ENCODE measurements at places on chromosomes 7 and 10.

DNA sequence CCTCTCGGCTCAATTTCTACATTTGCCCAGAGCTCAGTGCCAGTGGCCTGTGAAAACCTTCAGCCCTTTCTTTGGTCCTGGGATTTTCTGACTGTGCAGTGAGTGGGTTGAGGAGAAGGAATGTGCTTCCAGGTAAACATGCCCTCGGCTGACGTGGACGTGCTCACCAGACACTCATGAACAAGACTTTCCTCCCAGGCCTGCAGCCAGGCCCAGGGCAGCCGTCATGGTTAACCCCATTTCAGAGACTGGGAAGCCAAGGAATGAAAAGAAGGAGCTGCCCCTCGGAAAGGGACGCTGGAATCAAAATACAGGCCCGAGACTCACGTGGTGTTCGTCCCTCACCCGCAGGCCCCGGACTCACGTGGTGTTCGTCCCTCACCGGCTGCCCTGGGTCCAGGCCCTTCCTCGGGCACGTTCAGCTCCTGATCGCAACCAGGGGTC is 8.8 kb upstream of the CALML5 start:
- DNase-seq, result no peak

DNA sequence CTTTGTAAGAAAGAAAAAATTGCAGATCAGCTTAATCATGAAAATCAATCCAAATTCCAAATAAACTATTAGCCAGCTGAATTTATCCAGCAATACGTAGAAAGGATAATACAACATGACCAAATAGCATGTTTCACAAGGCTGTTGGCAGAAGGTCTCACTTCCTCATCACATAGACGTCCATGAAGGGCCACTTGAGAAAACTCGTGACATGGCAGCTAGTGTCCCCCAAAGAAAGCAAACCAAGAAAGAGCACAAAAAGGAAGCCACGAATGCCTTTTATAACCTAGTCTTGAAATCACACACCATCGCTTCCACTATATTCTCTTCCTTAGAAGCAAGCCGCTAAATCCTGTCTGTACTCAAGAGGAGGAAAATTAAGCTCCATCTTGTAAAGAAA is 105.6 kb upstream of the NRBF2 start:
- DNase-seq, result no peak

DNA sequence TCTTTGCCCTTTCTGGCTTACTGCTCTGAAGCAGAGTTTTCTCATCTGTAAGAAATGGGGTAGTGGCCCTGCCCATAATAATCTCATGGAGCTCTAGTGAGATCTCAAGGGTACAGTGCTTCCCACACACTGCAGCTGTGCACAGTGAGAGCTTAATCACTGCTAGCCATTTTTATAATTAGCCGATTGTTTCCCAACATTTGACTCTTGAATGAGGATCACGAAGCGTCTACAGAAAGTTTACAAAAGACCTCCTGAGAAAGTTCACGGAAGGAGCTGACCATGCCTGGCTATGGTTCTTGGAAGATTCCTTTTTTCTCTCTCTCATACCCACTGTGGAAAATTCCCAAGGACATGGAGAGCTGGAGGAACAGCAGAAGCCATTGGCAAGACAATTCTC is 70.4 kb downstream of the FAM171A1 start:
- no peak for DNase-seq

DNA sequence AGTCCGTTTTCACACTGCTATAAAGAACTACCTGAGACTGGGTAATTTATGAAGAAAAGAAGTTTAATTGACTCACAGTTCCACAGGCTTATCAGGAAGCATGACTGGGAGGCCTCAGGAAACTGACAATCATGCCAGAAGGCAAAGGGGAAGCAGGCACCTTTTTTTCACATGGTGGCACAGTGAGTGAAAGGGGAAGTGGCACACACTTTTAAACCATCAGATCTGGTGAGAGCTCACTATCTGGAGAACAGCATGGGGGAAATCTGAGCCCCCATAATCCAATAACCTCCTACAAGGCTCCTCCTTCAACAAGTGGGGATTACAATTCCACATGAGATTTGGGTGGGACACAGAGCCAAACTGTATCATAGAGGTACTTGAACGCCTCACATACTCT is 30.0 kb downstream of the AGR3 start:
- no peak for DNase-seq

- no peak for DNase-seq
Observed at GRCh38 chr7:142796001-142796500, 25.3 kb downstream of the PRSS2 start.

- DNase-seq, result no peak
Observed at GRCh38 chr10:110794808-110795207, 76.9 kb upstream of the PDCD4 start.

Data from D721Med (cell line).